ENCODE measurements at places on chromosomes 7 and 10. TPM values are rescaled to one million over a fixed set of nuclear protein-coding genes. Genes with fewer than 3 reads are reported as not detected.

GNG11 gene
- total RNA-seq: 54.1 TPM

GRCh38 chr10:85791818-85792532, 574.6 kb downstream of the GRID1 start:
- no peak for DNase-seq

GRCh38 chr10:122301055-122301810, 30.1 kb downstream of the BTBD16 start:
- no peak for DNase-seq

DNA sequence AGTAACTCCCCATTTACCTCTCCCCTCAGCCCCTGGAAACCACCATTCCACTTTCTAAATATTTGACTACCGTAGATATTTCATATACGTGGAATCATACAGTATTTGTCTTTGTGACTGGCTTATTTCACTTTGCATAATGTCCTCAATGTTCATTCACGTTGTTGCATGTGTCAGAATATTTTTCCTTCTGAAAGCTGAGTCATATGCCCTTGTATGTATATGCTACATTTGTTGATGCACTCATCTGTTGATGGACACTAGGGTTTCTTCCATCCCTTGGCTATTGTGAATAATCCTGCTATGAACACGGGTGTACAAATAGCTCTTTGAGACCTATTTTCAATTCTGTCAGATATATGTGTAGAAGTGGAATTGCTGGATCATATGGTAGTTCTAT, 25.8 kb upstream of the TSPAN13 start:
- DNase-seq: no peak

HOXA4 gene
- total RNA-seq: 5.7 TPM

DNA sequence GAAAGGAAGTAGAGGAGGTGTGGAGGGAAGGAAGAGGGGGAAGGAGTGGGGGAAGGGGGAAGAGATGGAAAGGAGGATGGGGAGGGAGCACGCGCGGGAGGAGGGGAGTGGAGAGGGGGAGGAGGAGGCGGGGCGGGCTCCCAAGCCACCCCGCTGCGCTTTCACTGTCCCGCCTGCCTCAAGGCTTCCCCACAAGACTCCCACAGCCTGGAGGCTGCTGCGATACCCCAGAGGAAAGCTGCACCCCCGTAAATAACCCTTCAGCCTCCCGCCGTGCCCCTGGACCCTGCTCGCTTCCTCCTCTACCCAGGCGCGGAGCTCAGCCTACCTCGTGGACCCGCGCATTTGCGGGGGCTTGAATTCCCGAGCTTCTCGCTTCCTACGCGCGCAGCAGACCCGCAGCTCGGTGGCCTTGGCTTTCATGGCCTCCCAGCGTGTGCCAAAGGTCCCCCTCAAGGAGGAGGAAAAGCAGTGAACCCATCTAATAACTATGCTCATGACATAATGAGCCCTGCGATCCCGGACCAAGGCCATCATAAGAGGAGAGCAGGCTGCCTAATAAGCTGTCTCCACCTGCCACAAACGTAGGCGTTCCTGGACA, at the start of gene C10orf67:
TSS of gene C10orf67 (minus strand) at position 557 of the 601 bp plus-strand sequence. CDS start at position 534, 23 bp downstream.
- no peak for DNase-seq

- no peak for DNase-seq
These were observed 884.2 kb upstream of the ZNF722 start for GRCh38 chr7:63114371-63114985.

EPHB4 gene
- total RNA-seq: 36.9 TPM

GRCh38 chr7:93142127-93142526, 6.1 kb downstream of the SAMD9L start:
- DNase-seq: no peak

Data from omental fat pad (tissue), 4 donors.